HEK293T (cell line): ENCODE measurements at places on chromosomes 4 and X.

- no peak for DNase-seq
These were observed 20.4 kb upstream of the UBA6 start for GRCh38 chr4:67721315-67721769.

DNA sequence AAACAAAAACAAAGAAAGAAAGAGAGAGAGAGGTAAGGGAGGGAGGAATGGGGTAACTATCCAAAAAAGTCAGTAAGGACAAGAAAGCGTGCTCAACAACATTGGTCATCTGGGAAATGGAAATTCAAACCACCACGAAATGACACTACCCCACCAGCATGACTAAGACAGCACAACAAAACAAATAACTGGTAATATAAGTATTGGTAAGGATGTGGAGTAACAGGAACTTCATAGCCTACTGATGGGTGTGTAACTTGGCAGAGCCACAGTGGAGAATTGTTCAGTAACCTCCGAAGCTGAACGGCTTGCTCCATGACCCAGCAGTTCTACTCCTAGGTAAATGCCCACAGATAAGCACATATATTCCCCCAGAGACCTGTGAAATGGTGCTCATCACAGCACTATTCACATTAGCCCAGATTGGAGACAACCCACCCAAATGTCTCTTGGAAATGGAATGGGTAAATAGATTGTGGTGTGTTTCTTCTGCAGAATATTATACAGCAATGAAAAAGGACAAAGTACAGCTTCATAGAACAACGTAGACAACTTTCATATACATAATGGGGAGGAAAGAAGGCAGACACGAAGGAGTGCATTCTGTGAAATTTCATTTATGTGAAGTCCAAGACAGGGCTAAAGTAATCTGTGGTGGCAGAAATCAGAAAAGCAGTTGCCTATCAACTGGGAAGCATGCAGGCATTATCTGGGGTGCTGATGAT is 95.5 kb upstream of the ATP6AP2 start:
- no peak for DNase-seq

DNA sequence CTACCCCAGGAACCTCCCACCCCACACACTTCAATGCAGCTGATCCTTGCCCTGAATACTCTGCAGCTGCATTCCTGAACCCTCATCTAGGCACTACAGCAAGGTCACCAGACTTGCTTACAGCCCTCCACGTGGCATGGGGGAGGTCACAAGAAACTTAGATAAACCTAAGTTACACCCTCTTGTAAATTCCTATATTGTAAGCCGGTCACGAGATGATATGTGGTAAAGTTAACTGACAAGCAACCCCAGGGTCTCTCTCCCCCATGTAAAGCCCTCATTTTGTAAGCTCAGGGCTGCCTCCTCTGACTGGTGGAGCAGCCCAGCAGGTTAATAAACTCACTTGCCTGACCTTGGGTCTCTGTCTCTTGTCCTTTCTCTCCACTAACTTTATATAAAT is 570.7 kb downstream of the PCDH7 start:
- DNase-seq: no peak

GRCh38 chr4:182643801-182644682 is 273.1 kb downstream of the DCTD start:
- DNase-seq: no peak

GRCh38 chr4:3666263-3666662 is 99.9 kb upstream of the ADRA2C start:
- no peak for DNase-seq

GRCh38 chrX:67693928-67694327 is 150.1 kb downstream of the AR start:
- DNase-seq: no peak
